ENCODE measurements at places on chromosomes 6 and 20. TPM values are rescaled to one million over a fixed set of nuclear protein-coding genes. Genes with fewer than 3 reads are reported as not detected.
A peak's percentile ranks its signal among the peaks of the same experiment; 100 is the strongest.

The PGBD1 gene
- polyA plus RNA-seq, result 6.1 TPM

The SRSF12 gene
- polyA plus RNA-seq, result 4.0 TPM

The RAET1E gene
- 0.57 TPM for polyA plus RNA-seq

The SEMG1 gene
- polyA plus RNA-seq, result not detected

The ATAT1 gene
- polyA plus RNA-seq, result 24.5 TPM

The SEL1L2 gene
- 0.12 TPM for polyA plus RNA-seq

The SIRPA gene
- polyA plus RNA-seq, result 20.5 TPM

The TBX18 gene
- polyA plus RNA-seq, result 24.9 TPM

The GRM1 gene
- polyA plus RNA-seq, result 0.18 TPM

- DNase-seq, result no peak
- no peak overlapping the region for H3K4me3 ChIP-seq
- H3K27me3 ChIP-seq, result peaks cover 18% of the 10 kb centered on the region
- H3K27ac ChIP-seq, result no peak overlapping the region
Observed at GRCh38 chr6:14502551-14502950, 385.0 kb downstream of the CD83 start.

- H3K27ac ChIP-seq, result no peak overlapping the region
- H3K4me1 ChIP-seq, result no peaks in the 10 kb centered on the region
- H3K36me3 ChIP-seq, result no peaks in the 10 kb centered on the region
- H3K4me3 ChIP-seq, result no peak overlapping the region
- H3K27me3 ChIP-seq, result no peaks in the 10 kb centered on the region
Observed at GRCh38 chr6:53175027-53175426, 26.4 kb upstream of the GCM1 start.

- no peaks in the 10 kb centered on the region for H3K4me1 ChIP-seq
- no peak for DNase-seq
- H3K36me3 ChIP-seq, result no peaks in the 10 kb centered on the region
- H3K27ac ChIP-seq, result no peak overlapping the region
Observed at GRCh38 chr6:147922799-147923198, 414.3 kb downstream of the SAMD5 start.

DNA sequence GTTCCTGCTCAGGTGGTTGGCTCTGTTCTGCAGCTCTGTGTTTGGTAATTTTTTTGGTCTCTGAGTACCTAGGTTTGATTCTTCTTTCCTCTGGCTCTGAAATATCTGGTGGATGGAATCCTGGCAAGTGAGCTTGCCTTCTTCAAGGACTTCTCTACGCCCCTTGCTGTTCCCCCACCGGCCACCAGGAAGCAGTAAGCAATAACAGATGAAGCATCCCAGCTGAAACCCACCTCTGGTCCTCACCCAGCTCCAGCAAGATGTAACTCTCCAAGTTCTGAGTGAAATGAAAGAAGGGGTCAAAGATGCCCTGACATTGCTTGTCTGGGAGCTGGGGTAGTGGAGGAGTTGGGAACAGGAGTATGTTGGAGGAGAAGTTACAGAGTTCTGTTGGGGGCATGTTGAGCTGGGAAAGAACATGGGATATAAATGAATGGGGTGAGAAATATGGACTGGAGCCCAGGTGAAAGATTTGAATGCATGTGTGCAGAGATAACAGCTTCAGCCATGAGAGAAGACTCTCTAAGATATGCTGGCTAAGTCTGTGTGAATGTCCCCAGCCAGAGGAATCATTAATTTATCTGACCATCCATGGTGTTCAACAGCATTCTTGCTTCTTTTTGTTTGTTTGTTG is 51.3 kb upstream of the GLP1R start:
- H3K27ac ChIP-seq, result no peak overlapping the region
- peak; percentile 9 for DNase-seq
- no peak overlapping the region for H3K4me3 ChIP-seq
- peaks cover 7% of the 10 kb centered on the region for H3K27me3 ChIP-seq
- no peaks in the 10 kb centered on the region for H3K4me1 ChIP-seq

DNA sequence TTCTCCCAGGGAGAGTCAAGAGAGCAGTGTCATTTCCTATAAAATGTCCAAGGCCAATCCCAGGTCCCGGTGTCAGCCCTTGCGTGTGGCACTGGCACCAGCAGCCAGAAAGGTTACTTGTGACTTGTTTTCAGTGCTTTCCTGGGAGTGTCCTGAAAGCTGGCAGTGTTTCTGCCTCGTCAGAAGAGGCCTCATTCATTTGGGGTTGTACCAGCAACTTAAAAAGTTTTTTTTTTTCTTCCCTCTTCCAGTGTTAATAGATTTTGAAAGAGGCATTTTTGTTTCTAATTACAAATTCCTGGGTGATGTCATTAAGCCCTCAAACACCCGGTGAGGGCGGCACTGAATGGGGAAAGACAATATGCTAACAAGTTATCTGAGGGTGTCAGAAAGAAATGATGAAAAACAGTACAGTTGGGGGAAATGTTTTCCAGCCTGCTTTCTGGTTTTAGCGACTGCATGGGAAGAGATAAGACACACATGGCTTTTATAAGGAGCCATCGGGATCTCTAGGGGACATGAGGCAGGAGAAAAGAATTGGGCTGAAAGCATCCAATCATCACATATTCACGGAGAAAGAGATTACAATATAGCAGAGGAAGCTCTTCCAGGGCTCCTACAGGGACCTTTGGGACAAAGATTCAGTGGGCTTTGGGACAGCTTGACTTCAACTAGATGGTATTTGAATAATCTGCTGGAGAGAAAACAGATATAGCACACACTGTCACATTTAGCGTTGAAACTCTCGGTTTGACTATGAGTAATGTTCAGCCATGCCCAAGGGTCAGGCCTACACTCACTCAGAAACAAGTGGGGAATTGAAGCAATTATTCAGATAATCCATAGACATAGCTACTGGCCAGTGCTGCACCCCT is 153.0 kb downstream of the BCAS1 start:
- DNase-seq, result peak; percentile 75
- H3K27ac ChIP-seq, result peak overlapping the region; percentile 81
- H3K4me3 ChIP-seq, result no peak overlapping the region
- H3K36me3 ChIP-seq, result no peaks in the 10 kb centered on the region
- H3K4me1 ChIP-seq, result peaks cover 28% of the 10 kb centered on the region
- no peaks in the 10 kb centered on the region for H3K27me3 ChIP-seq

DNA sequence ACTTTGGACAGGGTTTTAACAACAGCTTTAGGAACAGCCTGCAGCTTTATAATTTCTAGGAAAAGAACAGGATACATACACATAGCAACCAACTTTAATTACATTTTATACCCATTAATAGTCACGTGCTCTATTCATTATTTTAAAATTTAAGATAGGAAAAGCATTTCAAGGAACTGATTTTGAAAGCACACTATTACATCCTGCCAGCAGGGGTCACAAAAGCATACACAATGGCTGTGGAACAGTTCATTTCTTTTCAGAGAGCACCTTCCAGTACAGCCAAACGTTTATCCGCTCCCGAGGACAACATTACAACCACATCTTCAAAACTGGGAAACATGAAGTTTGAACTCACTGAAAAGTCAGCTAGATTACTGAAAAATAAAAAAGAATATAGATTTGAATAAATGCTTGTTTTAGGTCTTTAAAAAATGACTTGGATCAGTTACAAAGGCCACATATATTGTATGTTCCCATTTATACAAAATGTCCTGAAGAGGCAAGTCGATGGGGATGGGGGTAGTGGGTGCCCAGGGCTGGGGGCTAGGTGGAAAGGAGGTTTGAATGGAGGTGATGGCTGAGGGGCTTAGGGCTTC is 104.6 kb upstream of the EXOC2 start:
- peak; percentile 75 for DNase-seq
- H3K27me3 ChIP-seq, result peaks cover 25% of the 10 kb centered on the region
- no peaks in the 10 kb centered on the region for H3K36me3 ChIP-seq
- H3K27ac ChIP-seq, result no peak overlapping the region
- H3K4me1 ChIP-seq, result no peaks in the 10 kb centered on the region

DNA sequence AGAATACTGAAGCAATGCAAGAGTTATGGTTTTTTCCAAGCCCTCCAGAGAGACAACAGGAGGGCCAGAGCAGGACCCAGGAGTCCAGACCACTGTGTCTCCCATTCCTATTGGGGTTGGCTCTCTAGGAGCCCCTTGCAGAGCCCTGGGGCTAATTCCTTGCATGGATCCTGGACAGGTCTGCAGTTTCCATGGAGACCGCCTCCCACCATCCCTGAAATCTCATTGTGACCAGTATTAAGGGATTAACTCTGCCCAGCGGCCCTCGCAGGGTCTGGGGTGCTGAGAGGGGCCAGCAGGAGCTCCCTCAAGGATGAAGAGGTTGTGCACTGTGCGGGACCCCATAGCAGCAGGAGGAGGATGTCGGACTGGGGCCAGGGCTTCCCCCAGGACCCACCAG is 34.8 kb downstream of the HNF4A start:
- no peak overlapping the region for H3K4me3 ChIP-seq
- H3K27me3 ChIP-seq, result peaks cover 24% of the 10 kb centered on the region
- H3K36me3 ChIP-seq, result no peaks in the 10 kb centered on the region
- DNase-seq, result no peak
- H3K4me1 ChIP-seq, result no peaks in the 10 kb centered on the region

DNA sequence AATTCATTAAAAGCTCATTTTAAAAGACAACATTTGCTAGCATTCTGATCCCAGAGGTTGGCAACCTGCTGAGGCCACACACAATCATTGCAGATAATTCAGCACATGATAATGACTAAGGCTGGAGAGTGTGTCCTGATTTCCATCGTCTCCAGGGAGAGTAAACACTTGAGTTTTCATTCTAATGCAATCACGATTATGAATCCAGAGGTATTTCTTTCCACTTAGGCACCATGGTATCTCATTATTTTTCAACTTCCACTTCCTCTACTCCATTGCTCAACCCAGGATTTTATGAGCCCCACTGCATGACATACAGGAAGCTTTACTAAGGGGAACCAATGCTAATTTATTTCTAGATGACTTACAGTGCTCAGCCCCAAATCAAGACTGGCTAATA is 273.8 kb upstream of the AGPAT4 start:
- H3K4me3 ChIP-seq, result no peak overlapping the region
- H3K36me3 ChIP-seq, result no peaks in the 10 kb centered on the region
- DNase-seq, result no peak
- no peak overlapping the region for H3K27ac ChIP-seq
- no peaks in the 10 kb centered on the region for H3K4me1 ChIP-seq

DNA sequence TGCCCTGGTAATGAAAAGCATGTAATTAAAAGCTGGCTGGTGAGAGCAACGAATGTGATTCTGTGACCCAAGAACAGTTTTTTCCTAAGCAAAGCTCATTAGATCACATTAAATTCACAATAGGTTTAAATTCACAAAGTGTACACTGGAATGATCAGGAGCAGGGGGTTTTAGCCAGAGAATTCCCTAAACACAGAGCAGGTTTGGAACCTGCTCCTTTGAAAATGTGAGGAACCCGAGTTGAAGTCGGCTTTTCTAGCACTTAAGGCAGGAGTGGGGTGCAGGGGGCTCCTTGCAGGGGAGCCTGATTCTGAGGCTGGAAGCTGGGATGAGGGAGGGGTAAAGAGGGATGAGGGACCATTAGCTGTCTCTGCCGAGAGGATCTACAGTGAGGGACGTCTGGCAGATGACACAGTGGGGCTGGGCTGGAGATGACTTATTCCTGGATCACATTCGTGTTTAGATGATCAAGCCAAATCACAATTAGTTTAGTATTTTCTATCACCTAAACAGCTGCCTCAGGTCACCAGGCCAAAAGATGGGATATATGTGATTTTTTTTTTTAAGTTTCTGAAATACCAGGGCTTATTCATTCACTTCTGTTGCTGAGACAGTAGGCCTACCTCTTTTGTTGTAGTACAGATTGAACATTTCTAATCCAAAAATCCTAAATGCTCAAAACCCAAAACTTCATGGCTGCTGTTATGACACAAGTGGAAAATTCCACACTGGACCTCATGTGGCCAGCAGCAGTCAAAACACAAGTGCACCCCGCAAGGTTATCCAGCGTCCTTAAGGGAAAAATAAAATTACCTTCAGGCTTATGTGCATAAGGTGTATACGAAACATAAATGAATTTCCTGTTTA is 93.1 kb upstream of the HIVEP1 start:
- no peaks in the 10 kb centered on the region for H3K36me3 ChIP-seq
- peak overlapping the region; percentile 63 for H3K27ac ChIP-seq
- peak; percentile 33 for DNase-seq
- H3K27me3 ChIP-seq, result no peaks in the 10 kb centered on the region
- peaks cover 21% of the 10 kb centered on the region for H3K4me1 ChIP-seq
- no peak overlapping the region for H3K4me3 ChIP-seq

DNA sequence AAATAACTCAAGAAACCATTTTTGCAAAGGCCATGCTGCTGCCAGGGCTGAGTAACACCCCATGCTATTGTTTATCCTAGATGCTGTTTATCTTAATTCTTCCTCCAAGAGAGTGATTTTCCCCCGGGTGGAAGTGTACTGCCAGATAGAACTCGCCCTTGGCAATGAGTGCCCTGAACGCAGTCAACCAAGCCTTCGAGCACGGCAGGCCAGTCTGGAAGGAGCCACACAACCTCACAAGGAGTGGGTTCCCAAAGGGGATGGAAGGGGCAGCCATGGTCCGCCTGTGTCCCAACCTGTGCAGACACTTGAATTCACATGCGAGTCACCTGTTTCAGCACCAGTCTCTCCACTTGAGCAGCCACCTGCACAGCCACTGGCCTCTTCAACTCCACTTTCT is 31.9 kb downstream of the PNPLA1 start:
- H3K27ac ChIP-seq, result no peak overlapping the region
- H3K36me3 ChIP-seq, result no peaks in the 10 kb centered on the region
- no peaks in the 10 kb centered on the region for H3K4me1 ChIP-seq

GRCh38 chr20:56989516-56989915 is 276.9 kb downstream of the BMP7 start:
- DNase-seq, result no peak
- no peaks in the 10 kb centered on the region for H3K4me1 ChIP-seq
- H3K27me3 ChIP-seq, result peaks cover 12% of the 10 kb centered on the region
- H3K36me3 ChIP-seq, result no peaks in the 10 kb centered on the region
- H3K4me3 ChIP-seq, result no peak overlapping the region

GRCh38 chr6:582370-582769 is 74.5 kb downstream of the HUS1B start:
- no peak overlapping the region for H3K27ac ChIP-seq
- H3K4me1 ChIP-seq, result no peaks in the 10 kb centered on the region
- no peaks in the 10 kb centered on the region for H3K27me3 ChIP-seq
- H3K36me3 ChIP-seq, result peaks cover 3% of the 10 kb centered on the region
- DNase-seq, result no peak

DNA sequence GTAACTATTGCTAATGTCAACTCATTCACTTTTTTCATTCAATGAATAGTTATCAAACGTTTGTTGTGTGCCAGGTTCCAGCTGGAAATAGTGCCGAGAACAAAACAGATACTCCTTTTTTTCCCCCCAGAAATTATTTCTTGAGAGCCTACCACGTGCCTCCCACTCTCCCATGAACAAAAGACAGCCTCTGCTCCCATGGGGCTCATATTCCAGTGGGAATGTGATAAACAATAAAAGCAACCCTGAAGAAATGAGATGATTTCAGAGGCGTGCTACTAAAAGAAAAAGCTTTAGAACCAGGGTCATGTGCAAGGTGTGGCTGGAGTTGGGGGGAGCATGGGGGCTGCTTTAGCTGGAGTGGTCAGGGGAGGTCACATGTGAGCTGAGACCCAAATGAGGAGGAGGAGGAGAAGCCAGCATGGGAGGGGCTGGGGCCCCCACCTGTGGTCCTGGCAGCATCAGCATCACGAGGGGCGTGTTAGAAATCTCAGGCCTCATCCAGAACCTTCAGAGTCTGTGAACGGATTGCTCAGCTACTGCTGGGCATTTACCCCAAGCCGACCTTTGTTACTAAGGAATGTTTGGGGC is 157.4 kb downstream of the EYA2 start:
- peaks cover 2% of the 10 kb centered on the region for H3K4me1 ChIP-seq
- DNase-seq, result no peak
- H3K27me3 ChIP-seq, result peaks cover 5% of the 10 kb centered on the region
